ENCODE measurements at places on chromosomes 2 and 18.

GRCh38 chr18:58758046-58758445 is 86.8 kb downstream of the MALT1 start:
- DNase-seq: no peak

DNA sequence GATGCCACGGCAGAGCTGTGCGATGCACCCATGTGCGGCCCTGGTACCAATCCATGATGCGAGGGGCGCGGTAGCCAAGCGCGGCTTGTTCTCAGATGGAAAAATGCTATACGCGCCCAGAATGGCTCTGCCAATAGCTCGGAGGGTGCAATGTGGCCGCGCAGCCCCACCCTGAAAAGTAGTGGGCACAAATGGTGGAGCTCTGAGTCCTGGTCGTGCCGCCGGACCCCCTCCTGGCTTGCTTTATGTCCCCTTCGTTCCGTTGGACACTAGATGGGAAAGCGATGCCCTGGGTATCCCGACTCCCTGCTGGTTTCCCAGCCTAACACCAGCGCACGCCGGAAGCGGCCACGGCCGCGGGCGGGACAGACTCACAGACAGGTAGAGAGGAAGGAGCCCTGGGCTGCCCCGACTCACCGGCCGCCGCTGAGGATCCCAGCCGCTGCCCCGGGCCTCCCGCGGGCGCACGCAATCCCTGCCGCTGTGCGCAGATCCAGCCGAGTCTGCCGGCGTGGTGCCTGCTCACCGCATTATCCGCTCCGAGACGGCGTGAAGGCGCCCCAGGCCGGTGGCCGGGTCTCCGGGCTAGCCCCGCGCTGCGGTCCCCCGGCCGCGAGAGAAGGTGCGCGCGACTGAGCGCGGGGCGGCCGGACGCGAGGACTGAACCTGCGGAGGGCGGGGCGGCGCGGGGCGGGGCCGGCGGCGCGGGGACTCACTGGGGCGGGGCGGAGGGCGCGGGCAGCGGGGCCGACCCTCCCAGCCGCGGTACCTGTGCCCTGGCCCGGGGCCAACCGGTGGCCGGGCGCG is at the start of gene CDC42EP3:
Gene CDC42EP3, minus strand, starts transcription at position 634 of the 807 bp plus-strand sequence. CDS start 25,055 bp downstream, outside the sequence.
- DNase-seq: no peak

DNA sequence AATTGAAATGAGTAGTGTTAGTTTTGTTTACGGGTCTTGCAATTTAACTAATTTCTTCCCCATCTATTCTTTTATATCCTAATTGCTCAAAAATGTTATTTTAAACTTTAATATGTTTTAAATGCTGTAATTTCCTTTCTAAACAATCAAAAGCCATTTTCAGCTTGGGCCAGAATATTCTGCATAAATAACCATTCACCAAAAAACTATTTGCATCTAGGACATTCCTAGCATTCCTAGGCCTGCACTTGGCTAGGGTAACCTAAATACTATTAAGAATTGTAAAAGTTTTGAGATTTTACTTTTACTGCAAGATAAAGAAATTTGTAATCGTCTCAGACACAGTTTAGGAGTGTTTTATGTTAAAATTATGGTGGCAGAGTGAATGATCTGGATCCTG is 7.8 kb upstream of the ETAA1 start:
- no peak for DNase-seq

GRCh38 chr2:173580956-173581355 is 226.3 kb downstream of the CDCA7 start:
- DNase-seq: no peak

GRCh38 chr2:1773883-1774282 is 29.6 kb upstream of the PXDN start:
- DNase-seq: no peak

DNA sequence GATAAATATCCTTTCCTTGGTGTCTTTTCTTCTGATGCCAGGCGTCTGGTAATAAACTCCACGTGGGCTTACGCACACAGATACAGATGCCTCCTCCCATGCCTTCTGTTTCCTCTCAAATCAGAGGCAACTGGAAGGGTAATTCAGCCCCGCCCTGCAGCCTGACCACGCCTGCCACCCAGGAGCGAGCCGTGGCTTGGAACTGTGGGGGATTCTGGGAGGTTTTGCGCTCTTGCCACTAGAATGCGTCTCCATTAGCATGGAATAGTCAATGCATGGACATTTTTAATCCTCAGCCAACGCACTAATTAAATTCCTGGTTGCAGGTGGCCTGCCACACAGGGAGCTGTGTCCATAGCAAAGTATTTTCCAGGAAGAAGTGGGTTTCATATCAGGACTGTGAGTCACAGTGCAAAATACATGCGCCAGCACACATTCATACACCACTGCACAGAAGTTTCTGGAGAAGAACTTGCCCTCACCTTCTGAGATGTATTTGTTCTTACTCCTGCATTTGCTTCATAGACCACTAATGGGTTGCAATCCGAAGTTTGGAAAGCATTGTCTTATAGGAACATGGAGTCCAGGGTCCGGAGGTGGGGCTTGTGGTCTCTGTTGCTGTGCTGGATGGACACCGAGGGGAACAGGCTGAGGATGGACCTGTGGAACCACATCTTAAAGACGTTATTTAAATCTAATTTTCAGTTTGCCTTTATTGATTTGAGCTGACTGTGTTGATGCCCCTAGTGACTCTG is 151.4 kb downstream of the LDLRAD4 start:
- no peak for DNase-seq

GRCh38 chr2:46804794-46805193 is 110.8 kb downstream of the MCFD2 start:
- peak; percentile 40 for DNase-seq

- DNase-seq: no peak
Measured at GRCh38 chr2:43086451-43087221, 139.8 kb downstream of the ZFP36L2 start.

- DNase-seq: no peak
Measured at GRCh38 chr18:35005963-35006577, 35.1 kb upstream of the MAPRE2 start.

DNA sequence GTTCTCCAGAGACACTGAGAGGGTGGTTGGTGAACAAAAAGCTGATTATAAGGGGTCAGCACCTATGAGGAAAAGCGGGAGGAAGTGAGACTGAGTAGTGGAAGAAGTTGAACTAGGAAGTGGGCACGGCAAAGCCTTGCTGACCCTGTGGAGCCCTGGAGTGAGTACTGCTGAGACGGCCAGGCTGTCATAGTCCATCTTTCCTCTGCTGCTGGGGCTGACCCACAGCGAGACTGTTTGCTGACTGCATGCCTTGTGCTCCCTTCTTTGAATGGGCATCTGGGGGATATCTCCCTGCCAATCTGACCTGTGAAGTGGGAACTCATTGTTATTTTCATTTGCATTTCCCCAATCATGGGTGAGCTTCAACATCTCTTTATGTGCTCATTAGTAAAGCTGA is 92.4 kb upstream of the LDAH start:
- no peak for DNase-seq

DNA sequence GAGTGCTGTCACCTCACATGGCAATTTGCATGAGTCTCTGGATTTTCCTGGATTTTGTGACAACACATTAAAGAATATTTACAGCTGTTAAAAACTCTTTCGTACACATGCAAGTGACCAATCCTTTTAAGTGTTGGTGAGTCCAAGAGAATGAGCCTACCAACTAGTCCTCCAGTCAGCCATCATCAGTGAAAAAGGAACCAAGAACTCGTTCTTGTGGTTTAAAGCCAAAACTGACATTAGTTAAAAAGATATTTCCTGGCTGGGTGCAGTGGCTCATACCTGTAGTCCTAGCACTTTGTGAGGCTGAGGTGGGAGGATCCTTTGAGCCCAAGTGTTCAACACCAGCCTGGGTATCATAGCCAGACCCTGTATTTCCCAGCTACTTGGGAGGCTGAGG is 215.4 kb upstream of the ITGA4 start:
- no peak for DNase-seq

- no peak for DNase-seq
Measured at GRCh38 chr2:65296971-65297370, 69.3 kb downstream of the ACTR2 start.

GRCh38 chr2:169828141-169828811 is 1.0 kb downstream of the UBR3 start:
- no peak for DNase-seq

DNA sequence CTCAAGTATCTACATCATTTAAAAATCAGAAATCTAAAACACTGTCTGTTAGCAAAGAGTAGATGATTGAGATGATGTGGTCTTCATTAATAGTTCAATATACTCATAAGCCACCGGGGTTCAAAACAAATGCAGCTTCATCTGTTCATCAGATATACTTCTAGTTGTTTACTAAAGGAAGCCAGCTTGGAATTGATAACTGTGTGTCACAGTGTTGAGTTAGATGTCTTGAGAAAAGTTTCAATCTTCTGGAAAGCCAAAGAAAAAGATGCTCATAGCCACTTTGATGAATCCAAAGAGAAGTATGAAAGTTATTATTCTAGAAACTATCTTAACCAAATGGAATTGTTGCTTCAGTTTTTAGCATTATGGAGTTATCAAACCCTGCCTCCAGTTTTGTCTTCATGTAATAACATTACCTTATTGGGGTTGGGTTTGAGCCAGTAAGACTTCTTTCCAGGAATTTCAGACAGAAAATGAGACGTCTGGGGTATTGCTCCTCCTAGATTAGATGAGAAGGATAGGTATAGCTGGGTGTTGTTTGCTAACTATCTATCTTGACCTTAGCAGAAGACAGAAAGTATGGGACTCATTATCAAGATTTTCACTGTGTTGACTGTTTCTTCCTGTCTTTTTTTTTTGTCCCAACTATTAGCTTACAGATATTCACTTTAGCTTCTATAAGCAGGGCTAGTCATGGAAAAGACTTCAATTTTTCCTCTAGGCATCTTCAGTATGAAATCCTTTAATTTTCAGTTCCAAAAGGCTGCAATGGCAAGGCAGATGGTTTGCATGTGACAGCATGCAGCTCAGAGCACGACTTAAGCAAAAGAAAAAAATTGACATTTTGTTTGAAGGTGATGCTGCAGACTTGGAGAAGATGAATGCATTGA is 66.5 kb downstream of the LNPK start:
- no peak for DNase-seq

GRCh38 chr18:49094979-49095632 is 144.3 kb upstream of the SMAD7 start:
- no peak for DNase-seq

GRCh38 chr2:152499896-152500735 is 165.1 kb downstream of the FMNL2 start:
- no peak for DNase-seq

DNA sequence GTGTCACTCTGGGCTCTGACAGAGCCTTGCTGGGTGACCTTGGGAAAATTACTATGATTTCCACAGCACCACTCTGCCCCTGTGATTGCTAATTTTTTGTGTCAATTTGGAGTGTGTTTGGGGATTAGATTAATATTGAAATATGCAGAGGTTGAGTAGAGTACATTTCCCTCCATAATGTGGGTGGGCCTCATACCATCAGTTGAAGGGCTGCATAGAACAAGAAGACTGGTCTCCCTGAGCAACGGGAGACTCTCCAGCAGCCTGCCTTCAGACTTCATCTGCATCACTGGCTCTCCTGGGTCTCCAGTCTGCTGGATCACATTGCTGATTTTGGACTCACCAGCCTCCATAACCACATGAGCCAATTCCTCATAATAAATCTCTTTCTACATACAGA is 313.7 kb downstream of the TNS1 start:
- DNase-seq: peak; percentile 42

DNA sequence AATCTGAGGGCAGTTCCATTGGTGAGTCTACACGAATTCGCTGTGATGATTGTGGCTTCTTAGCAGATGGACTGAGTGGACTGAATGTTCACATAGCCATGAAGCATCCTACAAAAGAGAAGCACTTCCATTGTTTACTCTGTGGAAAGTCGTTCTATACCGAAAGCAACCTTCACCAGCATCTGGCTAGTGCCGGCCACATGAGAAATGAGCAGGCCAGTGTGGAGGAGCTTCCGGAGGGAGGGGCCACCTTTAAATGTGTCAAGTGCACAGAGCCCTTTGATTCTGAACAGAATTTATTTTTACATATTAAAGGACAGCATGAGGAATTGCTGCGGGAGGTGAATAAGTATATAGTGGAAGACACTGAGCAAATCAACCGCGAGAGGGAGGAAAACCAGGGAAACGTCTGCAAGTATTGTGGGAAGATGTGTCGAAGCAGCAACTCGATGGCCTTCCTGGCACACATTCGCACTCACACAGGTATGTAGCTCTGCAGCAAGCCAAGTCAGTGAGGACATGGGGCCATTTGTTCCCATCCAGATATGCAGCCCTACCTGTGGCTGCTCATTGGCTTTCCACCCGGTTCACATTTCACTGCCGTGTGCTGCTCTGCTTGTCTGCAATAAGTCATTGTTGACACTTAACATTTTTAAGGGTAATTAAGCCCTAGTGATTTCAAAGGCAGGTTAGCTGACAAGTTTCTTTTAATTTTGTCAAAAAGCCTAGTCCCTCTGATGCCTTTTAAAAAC is 37.7 kb downstream of the ZNF407 start:
- DNase-seq: no peak

- DNase-seq: no peak
Measured at GRCh38 chr2:196263181-196263747, 91.9 kb upstream of the STK17B start.

DNA sequence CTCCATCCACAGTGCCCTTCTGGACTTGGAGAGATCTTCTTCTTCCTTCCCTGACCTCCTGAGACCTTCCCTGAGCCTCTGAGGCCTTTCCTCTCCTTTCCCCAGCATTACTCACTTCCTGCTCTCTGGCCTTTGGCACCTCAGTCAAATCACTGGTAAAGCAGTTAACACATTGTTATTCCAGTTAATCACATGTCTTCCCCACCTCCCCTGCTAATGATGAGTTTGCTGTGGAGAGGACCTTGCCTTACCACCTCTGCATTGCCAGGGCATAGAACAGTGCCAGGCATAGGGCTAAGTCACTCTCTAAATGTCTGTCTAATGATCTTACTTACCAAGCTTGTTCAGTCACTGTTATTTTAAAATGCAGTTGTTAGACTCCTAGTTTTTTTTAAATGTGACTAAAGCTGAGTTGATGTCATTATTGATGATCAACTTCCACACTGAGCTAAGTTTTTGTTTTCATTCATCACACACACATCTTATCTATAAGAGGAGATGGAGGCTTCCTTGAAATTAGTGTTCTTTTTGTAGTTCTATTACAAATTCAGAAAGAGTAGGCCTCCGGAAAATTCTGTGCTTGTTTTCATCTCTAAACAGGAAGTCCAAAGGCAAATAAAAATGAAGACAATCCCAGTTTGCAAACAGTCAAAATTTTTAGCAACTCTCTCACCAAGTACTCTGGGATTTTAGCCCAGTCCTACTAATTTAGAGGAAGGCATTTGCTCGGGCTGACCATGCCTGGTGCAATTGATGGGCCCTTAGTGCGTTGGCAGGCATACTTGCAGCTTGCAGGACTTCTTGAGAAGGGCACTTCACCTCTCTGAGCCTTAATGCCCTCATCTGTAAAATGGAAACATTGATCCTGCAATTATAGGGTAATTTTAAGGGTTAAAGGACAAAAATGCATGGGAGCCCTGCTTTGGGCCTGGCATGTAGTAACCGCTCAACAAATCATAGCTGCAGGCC is 113.7 kb upstream of the SPRED2 start:
- DNase-seq: no peak

- no peak for DNase-seq
Measured at GRCh38 chr18:23142251-23142929, 7.1 kb downstream of the CABLES1 start.

GRCh38 chr2:12982149-12982584 is 265.4 kb downstream of the TRIB2 start:
- DNase-seq: no peak

All from vagina (tissue), 2 donors.